ENCODE measurements at places on chromosomes 2 and 18.
A peak's percentile ranks its signal among the peaks of the same experiment; 100 is the strongest.

DNA sequence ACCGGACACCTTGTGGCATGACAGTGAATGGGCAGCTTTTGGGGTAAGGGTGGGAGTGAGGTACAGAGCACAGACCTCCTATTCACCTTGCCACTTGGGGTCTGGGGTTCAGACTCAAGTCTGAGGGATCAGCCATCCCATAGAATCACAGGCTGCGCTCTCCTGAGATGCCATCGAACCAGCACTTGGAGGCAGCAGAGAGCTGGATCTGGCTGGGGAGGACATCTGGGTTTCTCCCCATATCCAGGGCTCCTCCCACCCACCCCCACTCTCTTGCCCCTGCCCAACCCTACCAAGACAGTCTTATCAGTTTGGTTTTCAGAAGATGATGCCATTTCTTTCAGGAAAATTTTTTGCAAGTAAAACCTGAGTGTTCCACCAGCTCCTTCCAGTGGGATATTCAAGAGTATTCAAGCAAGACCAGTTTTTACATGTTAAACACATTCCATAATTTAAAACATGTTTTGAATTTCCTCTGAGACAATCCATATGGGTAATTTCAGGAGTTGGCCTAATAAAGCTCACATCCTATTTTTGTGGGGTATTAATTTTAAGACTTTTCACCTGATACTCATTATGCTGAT, 29.2 kb upstream of the TEX44 start:
- DNase-seq: peak; percentile 84

- no peak for DNase-seq
Observed at GRCh38 chr2:156429211-156429610, 7.0 kb upstream of the GPD2 start.

- no peak for DNase-seq
Observed at GRCh38 chr2:103288696-103289095, 526.9 kb downstream of the TMEM182 start.

DNA sequence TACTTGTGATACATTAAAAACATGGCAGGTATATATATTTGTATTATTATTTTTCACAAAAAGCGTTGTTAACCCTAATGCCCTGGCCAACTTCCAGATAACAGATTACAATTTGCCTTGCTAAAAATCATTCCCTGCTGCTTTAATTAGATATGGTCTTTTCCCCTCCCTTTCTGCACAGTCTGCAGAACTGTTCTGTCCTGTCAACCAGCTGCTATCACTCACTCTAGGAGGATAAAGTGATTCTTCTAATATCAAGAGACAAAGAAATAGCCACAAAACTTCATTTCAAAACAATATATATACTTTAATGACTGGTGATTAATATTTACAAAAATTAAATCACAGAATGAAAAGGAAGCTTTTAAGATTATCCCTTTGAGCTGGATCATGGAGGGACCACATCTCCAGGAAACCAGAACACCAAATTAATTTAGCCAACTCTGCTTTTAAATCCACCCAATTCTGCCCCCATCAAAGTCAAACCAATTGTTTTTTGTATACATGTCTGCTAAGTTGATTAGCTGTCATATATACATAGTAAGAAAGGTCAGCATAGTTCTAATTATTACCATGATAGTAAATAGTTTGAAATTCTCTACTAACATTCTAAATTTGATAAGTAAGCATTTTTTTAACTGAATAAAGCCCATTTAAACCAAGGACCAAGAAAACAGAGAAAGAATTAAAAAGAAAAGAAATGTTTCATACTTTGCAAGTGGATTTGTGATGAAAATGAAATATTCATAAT, 55.7 kb downstream of the RND3 start:
- no peak for DNase-seq

- DNase-seq: no peak
Observed at GRCh38 chr18:43681661-43682060, 404.4 kb upstream of the SYT4 start.

- DNase-seq: peak; percentile 48
Observed at GRCh38 chr2:215454519-215455246, 18.8 kb upstream of the FN1 start.

DNA sequence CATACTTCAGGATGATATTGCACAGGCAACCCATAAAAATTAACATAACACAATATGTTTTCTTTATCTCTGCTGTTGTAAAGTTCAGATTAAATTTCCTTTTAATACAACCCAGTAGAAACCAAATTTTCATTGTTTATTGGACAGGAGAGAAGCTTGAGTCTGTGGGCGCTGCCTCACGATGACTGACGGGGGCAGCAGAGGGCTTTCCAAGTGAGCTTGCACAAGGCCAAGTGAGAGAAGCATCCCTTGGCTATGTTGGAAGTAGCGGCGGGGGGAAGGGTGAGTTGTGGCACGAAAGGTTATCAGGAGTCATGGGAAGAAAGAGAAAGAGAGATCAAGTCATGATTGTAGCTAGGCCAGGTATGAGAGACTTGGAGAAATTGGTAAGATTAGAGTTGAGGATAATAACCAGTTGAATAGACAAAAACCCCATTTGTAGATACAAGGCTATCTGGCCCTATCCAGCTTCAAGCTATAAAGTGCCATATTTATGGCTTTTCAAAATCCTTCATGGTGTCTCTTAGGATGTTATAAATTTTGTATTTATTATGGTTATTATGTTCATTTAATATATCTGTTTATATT, 413.7 kb upstream of the FAM98A start:
- DNase-seq: peak; percentile 93

DNA sequence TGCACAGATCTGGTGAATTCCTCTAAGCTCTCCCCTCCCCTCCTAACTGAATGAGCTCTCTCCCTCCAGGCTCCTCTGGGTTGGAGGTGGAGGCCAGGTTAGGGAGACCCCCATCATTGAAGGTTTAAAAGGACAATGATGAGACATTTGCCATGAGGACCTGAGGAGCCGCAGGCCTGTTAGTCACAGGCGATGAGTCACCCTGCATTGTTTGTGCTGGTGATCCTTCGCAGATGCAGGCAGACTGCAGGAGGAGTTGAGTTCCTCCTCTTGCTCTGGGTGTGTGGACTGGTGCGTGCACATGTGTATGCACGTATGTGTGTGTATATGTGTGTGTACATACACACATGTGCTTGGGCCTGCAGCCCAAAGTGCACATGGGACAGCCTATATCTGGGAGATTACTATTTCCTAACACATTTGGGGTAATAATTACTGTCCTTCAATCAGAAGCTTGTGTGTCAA, 42.0 kb downstream of the MCFD2 start:
- DNase-seq: peak; percentile 21

DNA sequence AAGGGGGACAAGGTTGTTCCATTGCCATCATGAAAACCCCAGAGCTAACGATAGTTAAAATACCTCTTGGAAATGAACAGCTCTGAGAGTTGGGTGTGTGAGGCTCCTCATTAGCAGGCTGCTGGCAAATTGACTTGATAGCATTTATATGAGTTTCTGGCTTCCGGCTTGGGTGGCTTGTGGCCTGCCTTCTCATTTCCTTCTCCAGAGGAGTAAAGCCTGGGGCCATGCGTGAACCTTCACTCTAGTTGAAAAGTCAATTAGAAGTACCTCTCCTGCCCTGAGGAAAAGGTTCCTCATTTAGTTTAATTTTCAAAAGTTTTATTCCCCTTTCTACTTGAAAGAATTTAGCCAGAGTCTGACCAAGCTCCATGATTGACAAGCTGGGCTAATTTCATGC, 67.1 kb downstream of the MGAT5 start:
- no peak for DNase-seq

GRCh38 chr2:33343387-33343895, 133.0 kb upstream of the RASGRP3 start:
- no peak for DNase-seq

GRCh38 chr2:85933753-85934594, 45.2 kb upstream of the ST3GAL5 start:
- DNase-seq: no peak

- DNase-seq: peak; percentile 38
Observed at GRCh38 chr18:78981989-78982620, 2.5 kb downstream of the SALL3 start.

DNA sequence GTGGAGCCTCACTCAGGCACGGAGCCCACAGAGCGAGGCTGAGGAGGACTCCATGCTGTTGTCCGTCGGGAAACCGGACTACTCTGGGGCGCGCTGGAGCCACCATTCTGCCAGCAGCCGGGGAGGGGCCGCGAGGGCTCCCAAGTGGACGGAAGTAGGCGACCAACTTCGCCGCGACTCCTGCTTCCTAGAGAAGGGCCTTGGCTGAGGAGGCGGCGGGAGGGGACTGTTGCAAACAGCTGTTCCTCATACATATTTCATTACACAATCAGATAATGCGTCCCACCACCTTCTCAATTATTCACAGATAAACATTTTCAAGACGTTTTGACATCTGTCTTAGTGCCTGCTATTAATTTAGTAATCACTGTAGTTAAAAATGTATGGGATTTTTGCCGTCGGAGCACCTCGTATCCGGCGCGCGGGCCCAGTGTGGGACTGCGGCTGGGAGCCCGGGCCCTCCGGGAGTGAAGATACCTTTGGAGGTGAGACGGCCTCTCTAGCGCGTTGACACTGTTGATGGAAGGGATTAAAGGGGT, 11.7 kb upstream of the SIX3 start:
- no peak for DNase-seq

GRCh38 chr18:13406736-13407135, 188.2 kb downstream of the LDLRAD4 start:
- no peak for DNase-seq

- no peak for DNase-seq
Observed at GRCh38 chr2:3265471-3265870, 112.1 kb downstream of the EIPR1 start.

GRCh38 chr2:212538305-212539071, at the start of gene ERBB4:
Gene ERBB4 (minus strand): TSS chr2:212538802. CDS start chr2:212538530, 272 bp downstream.
- peak; percentile 30 for DNase-seq

GRCh38 chr18:49101236-49101635, 150.5 kb upstream of the SMAD7 start:
- no peak for DNase-seq

DNA sequence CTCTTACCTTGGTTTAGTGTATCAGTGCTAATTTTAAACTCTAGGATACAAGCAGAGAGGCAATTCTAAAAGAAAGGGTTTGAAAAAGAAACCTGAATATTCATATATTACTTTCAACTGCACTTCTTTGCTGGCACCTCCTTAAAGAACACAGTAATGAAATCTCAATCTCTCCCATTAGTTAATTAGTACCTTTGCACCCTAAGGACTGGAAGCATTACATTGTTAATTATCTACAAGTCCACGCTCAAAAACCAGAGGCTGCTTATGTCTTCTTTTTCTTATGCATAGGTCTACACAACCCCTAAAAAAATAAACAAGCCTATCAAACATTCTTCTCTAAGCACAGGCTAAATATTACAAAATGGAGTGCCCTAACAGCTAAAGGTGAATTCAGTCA, 20.2 kb downstream of the EPHA4 start:
- no peak for DNase-seq

DNA sequence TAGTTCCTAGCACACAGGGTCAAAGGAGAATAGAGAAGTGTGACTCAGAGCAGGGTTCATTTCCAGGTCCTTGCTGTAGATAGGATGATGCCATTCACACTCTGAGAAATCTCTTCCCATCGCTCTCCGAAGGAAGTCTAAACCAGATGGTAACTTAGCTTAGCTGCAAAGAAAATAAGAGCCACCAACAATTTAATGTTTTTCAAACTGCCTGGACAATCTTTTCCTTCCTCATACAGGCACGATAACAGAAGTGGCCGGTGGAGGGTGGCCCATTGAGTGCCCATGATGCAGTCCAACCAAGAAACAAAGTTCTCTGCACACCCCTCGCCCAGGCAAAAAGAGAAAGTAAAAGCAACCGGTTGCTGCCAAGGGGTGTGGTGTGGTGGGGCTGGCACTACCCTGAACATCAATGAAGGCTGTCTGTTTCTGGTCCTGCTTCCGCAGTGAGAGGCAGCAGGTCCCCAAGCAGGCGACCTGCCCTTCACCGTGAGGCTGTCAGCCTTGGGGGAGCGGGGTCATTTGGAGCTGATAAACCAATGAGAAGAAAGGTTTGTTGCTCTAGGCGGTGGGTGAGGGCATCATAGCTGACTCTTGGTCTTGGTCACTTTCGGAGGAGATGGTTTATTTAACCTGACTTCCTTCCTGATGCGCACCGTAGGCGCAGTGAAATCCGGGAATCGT, 105.6 kb upstream of the CD302 start:
- peak; percentile 17 for DNase-seq

DNA sequence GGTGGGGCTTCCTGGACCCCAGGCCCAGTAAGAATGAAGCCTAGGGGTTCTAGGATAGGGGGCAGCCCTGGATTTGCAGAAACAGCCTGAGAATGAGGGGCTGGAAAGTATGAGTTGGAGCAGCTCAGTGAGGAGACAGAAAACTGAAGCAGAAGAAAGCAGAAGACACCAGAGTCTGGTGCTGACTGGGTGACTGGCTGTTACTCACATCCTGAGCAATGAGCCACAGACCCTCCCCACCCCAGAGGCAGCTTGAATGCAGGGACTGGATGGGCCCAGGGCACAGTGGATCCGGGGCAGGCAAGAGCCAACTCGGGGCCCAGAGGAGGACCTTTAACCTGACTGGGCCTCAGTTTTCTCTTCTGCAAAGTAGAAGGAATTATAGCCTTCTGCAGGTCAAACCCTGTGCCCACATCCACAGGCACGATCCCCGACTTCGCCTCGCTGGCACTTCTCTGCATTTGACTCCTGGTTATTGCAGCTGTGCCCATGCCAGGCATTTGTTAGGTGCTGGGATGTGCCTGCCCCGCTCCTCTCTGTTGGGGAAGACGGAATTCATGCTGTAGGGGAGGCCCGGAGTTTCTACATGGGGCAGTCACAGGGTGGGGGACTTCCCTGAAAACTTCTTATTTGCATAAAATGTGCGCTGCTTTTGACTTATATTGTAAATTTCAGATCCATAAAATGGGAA, 8.5 kb downstream of the STEAP3 start:
- no peak for DNase-seq

DNA sequence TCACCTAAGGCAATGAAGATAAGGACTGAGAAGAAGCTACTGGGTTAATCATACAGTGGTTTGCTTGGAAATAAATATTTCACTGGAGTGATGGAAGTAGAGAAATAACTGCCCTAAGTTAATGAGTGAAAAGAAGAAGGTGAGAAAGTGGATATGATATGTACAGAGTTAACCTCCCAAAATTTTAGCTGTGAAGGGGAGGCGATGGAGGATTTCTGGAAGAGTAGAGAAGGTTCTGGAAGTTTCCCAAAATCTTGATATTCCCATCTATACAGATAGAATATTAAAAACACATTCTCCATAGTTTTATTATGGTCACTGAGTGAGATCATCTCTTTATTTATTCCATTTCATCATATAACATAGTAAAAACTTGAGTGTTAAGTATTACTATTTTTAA, 296.6 kb upstream of the RGPD4 start:
- no peak for DNase-seq
